Lung microvascular endothelial cell (primary cell): ENCODE measurements at places on chromosomes 7 and 10. TPM values are rescaled to one million over a fixed set of nuclear protein-coding genes. Genes with fewer than 3 reads are reported as not detected.

GRCh38 chr7:44383566-44383965 is 58.2 kb upstream of the CAMK2B start:
- peak; percentile 34 for DNase-seq

GRCh38 chr7:93378131-93378760 is 146.1 kb downstream of the VPS50 start:
- no peak for DNase-seq

- no peak for DNase-seq
These were observed 16.2 kb upstream of the MTPAP start for GRCh38 chr10:30365278-30365677.

GRCh38 chr7:44998153-44998871 is 1.7 kb upstream of the CCM2 start:
- DNase-seq = no peak

- peak; percentile 26 for DNase-seq
These were observed 672 bp downstream of the GTPBP4 start for GRCh38 chr10:988667-989545.

- DNase-seq = no peak
These were observed 104.5 kb downstream of the VIPR2 start for GRCh38 chr7:159040146-159040545.

GRCh38 chr7:131642429-131642828 is 86.0 kb upstream of the PODXL start:
- DNase-seq = no peak

GRCh38 chr7:26664274-26664673 is 200.1 kb downstream of the SKAP2 start:
- no peak for DNase-seq

GRCh38 chr10:127923646-127924045 is 16.7 kb downstream of the PTPRE start:
- no peak for DNase-seq

DNA sequence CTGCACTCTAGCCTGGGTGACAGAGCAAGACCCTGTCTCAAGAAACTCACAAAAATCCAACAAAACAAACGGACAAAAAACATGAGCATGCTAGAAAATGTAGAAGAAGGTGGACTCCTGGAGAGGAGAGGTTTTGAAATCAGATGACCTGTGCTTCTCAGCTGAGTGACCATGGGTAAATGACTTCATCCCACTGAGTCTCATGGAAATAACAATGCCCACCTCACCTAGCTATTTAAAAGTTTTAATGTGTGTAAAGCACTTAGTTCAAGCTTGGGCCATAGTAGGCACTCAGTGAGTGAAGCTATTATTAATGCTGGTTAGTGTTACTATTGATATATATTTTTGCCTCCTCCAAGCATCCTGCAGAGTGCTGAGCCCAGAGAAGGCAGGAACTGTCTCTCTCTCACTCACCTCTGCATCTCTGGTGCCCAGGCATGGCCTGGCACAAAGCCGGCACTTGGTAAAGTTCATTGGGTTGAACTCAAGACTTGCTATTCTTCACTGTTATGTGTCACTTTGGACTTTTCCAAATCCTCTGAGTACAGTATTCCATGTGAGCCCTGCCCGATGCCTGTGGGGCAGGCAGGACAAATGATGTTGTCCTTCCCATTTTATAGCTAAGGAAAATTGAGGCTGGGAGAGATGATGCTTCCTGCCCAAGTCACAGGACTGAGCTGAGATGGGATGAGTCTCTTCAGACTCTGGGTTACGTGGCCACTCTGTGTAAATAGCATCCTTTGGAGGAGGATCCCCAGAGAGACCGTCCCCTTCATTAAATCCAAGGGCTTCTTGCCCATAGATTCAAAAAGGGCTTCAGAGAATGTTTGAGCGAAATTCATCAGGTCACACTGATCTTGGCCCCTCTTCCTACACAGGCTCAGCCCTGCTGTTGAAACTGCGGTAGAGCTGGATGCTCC is 81.4 kb upstream of the EMX2 start:
- DNase-seq = no peak

- DNase-seq = no peak
These were observed 42.6 kb downstream of the TMEM270 start for GRCh38 chr7:73903321-73904218.

CYP3A4 gene
- total RNA-seq = not detected in 2 replicates

OLAH gene
- 0.20 and 0.44 TPM in 2 replicates for total RNA-seq

MACC1 gene
- under 0.01 TPM in 2 replicates for total RNA-seq

SLC39A12 gene
- total RNA-seq = under 0.01 TPM in 1 of 2 replicates, not detected in the other

ZNF467 gene
- total RNA-seq = 5.0 and 6.3 TPM in 2 replicates
